ENCODE measurements at places on chromosomes 4 and X.
A peak's percentile ranks its signal among the peaks of the same experiment; 100 is the strongest.

DNA sequence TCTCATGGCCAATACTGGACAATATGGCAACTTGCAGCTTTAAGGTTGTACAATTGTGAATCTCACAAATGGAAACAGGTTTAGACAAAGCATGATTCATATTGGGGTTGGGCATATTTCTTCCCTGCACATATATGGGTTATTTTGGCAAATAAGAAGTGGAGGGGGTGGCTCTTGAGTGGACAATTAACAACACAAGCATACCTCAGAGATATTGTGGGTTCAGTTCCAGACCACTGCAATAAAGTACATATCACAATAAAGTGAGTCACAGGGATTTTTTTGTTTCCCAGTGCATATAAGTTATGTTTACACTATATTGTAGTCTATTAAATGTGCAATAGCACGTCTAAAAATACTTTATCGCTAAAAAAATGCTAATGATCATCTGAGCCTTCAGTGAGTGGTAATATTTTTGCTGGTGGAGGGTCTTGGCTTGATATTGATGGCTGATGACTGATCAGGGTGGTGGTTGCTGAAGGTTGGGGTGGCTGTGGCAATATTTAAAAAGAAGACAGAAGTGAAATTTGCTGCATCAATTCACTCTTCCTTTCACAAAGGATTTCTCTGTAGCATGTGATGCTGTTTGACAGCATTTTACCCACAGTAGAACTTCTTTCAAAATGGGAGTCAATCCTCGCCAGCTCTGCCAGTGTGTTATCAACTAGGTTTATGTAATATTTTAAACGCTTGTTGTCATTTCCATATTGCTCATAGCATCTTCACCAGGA, 50.5 kb upstream of the OGT start:
- DNase-seq: no peak

DNA sequence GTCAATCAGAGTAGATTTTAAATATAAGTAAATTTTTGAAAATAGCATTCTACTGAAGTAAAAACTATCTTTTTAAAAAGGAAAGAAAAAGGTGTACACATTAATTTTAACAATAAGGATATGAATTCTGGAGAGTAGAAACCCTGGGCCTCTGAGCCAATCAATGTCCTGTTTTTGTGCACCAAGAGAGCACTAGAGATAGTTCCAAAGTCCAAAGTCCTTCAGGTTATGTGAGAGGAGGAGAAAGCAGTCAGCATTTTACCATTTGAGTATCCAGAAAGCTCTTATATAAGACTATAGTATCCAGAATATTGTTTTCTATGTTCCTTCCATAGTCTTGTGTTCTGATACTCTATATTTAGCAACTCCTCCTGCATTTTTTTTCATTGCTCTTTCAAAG, 3.3 kb upstream of the TCEAL8 start:
- no peak for DNase-seq

- no peak for DNase-seq
These were observed 34.4 kb downstream of the PARM1 start for GRCh38 chr4:74967324-74967723.

DNA sequence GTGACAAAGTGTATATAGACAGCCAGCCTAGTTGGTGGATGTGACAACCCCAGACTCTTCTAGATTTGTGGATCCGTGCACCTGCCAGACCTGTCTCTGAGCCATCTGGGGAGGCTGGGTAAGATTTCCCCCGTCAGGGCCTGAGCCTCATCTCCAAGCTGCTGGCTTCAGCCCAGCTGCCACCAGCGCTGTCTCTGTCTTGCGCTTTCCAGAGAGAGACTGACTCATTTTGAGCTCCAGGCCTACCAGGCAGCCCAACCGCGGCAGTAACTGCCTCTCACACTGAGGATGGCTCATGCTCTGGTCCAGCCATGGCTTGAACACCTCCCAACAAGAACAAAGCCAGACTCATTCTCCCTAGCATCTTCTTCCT, 26.4 kb downstream of the NOP14 start:
- DNase-seq: no peak

DNA sequence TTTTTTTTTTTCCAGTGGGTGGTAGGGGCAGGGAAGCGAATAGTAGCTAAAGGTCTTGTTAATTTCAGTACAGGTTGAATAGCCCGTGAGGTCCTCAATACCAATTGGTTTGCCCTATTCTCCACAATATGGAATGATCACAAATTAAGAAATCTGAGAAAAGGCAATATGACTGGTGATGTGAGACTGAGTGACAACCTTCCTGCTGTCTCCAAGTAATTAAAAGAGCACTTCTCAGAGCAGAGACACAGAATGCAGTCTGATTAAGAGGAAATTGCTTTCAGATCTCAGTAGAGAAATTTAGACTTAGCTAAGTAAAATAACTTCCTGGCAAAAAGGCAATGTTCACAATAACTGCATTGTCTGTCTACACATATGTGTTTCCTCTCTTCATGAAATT, 23.0 kb downstream of the GPR174 start:
- no peak for DNase-seq

DNA sequence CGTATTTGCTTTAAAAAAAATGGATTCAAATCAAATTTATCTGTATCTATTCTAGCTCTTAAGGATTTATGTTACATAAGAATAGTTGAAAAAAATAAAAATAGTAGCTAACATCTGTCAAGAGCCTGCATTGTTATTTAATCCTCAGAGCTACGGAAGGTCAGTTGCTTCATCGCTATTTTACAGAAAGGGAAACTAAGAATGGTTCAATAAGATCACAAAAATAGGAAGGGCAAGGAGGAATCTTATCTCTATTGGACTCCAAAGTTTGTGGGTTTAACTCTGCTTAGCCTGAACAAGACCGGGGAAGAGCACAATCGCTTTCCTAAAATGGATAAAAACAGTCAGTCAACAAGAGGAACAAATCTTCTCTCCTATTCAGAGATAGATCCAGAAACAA, 270.2 kb upstream of the SMIM31 start:
- DNase-seq: no peak

DNA sequence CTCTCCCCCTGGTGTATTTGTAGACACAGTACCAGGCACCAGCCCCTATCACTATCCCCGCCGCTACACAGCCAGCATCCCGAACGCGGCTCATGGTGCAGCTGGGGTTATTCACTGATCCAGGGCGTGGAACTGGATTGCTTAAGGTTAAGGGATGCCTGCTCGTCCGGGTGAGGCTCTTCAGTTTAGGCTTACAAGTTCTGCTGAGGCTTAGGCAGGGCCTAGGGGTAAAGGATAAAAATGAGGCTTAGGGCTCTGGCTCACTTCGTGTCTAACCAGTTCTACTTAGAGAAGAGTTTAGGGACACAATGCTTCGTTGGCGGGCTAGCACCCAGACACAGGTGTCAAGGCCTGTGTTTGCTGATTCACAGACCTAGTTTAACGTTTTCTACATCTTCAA, 2.2 kb downstream of the ARMCX2 start:
- no peak for DNase-seq

DNA sequence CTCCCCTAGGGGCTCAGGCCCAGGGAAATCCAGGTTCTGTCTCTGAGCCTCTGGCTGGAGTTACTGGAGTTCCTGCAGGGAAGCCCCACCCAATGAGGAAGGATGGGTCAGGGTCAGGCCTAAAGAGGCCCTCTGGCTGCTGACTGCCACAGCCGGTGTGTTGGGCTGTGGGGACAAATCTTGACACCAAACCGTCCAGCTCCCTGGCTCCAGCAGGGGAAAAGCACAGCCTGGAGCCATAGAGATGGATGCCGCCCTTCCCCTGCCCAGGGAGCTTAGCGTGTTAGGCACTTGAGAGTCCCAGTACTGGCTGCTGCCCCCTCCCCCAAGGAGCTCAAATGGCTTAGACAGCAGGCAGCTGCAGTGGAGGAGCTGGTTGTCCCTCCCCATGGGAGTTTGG, 321.3 kb upstream of the LCORL start:
- DNase-seq: no peak

- DNase-seq: peak; percentile 74
These were observed at the start of gene SEPTIN6 for GRCh38 chrX:119693040-119693995. TSS of gene SEPTIN6 (minus strand) at chrX:119693168. CDS start at chrX:119693105, 63 bp downstream.

GRCh38 chr4:141021397-141022110, 111.7 kb downstream of the RNF150 start:
- DNase-seq: no peak

DNA sequence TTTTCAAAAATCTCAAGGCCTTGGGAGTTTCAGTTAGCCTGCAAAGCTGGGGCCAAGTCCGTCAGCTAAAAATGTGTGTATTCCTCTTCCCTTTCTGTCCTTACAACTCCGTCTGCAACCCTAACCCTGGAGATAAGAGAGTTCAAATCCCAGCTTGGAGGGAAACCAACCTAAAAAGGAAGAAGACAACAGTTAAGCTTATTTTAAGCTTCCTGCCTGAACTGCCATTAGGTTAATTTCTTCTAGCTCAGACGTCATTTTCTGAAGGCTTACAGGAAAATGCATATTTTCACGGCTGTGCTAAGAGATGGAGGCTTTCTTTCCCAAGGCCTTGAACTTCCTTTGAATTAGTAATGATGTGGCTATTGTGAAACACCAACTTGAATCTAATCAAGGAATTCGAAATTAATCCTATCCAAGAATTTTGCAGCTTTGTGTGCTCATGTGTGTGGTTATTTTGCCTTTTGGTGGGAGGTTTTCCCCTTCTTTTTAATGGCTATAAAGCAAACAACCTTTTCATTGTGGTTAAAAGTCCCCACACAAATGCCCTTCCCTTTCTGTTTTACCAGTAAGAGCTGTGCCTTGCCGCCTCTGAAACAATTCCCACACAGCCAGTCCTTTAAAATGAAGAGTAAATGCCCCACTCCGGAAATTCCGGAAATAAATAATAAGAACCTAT, 103.5 kb downstream of the IRF2 start:
- no peak for DNase-seq

- peak; percentile 65 for DNase-seq
These were observed 4.8 kb downstream of the FLNA start for GRCh38 chrX:154369449-154370299.

GRCh38 chrX:3428792-3429191, 82.3 kb upstream of the MXRA5 start:
- no peak for DNase-seq

DNA sequence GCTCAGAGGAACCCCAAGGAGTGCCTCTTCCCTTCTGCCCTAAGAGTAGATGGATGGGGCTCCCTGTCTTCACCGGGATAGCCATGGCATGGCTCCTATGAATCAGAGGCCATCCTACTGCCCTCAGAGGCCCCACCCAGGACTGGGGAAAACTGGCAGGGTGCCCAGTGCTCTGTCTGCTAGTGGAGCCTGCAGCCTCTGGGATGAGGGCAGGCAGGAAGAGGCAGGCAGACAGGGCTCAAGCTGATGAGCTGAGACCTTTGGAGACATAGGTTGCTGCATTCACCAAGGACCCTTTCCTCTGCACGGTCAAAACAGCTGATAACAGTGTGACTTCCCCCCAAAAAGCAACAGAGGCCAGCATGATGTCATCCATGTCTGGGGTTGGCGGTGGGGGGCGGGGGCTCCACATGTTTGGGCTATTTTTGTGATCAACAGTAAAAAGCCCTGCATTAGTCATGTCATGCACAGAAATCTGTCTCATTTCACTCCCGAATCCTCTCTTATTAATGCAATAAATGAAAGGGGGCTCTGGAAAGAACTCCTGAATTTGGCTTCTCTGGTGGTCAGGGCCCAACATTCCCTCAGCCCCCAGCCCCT, 207.6 kb upstream of the MAMLD1 start:
- no peak for DNase-seq

- DNase-seq: no peak
These were observed 45.6 kb downstream of the PPP2R2C start for GRCh38 chr4:6426571-6427438.

DNA sequence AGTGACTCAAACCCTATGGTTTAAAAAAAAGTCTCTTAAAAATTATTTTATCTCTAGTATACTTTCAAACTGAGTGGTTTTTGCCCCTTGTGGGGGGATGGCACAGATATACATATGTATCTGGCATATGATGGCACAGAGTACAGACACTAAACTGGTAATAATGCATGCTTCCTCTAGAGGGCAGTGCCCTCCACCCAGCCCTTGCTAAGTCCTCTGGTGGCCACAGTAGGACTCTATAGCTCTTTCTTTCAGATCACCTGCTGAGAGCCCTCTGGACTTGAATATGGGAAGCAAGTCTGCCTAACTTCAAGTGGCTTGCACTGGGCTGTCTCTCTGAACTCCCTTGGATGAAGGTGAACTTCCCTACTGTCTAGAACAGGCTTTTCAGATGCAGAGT, 66.3 kb downstream of the TSPAN7 start:
- DNase-seq: no peak

DNA sequence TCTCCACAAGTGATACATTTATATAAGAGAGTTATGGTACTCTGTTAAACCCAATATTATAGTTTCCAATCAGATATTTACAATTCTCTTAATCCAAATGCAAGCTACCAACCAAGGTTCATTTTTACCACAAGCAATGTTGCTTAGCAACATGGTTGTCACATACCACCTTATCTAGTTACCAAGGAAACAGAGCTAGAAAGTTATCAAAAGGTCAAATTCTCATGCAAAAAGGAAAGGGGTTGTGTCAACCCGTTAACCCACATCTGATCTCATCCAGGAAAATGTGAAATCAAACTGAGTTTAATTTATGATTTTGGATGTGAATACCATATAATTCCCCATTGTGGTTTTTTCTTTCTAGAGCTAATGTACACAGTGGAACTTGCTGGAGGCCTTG, 274.1 kb upstream of the MAGEB2 start:
- no peak for DNase-seq

GRCh38 chr4:145234091-145234706, 53.8 kb upstream of the OTUD4 start:
- DNase-seq: peak; percentile 26

GRCh38 chr4:138475116-138475515, 233.0 kb upstream of the SLC7A11 start:
- no peak for DNase-seq

- no peak for DNase-seq
These were observed 78.1 kb upstream of the ATP6AP2 start for GRCh38 chrX:40502688-40503087.

GRCh38 chr4:107801766-107802211, 22.9 kb upstream of the SGMS2 start:
- DNase-seq: no peak

DNA sequence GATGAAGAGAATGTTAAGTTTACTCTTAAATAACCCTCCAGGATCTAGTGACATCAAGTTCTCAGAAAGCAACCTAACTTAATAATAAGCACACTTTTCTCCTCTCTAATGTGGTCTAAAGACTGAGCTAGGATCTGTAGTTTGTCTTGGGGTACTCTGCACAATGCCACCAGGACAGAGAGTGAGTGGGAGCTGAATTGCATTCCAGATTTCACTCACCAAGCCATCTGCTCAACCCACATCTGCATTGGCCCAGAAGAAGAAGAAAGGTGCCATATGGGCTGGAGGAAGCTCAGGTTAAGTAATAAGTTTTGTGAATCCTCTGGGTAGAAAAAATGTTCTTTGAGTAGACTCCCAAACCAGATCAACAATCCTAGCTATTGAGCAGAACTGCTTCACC, 384.6 kb downstream of the PPP3CA start:
- no peak for DNase-seq

DNA sequence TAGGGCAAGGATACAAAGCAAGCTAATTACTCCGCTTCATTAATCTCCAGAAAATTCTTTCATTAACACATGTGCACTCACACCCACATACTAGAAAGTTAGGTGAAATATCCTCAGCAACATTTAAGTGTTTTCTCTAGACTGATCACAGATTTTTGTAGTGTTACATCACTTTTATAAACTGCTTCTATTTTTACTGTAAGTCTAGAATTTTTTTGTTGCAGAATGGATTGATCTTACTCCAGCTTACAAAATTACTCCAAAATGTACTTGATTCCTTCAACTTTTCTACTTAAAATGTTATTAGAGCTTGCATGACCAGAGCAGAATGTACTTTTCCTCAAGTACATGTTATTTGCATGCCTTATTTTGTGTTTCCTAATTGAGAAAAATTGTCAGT, 2325.2 kb downstream of the PCDH7 start:
- no peak for DNase-seq

Measured in stimulated activated CD8-positive, alpha-beta memory T cell treated with anti-CD3 and anti-CD28 coated beads, Interleukin-4, amount 100 ng/mL, for 4 hours (primary cell).